ENCODE measurements at places on chromosomes 5 and 9. TPM values are rescaled to one million over a fixed set of nuclear protein-coding genes. Genes with fewer than 3 reads are reported as not detected.

GRCh38 chr5:7548596-7548995, 152.7 kb downstream of the ADCY2 start:
- no peak for DNase-seq

SPATA6L gene
- total RNA-seq, result 1.5 TPM

- no peak for DNase-seq
These were observed 98.8 kb upstream of the EFNA5 start for GRCh38 chr5:107769519-107769918.

- no peak for DNase-seq
These were observed 28.8 kb upstream of the ADAMTS2 start for GRCh38 chr5:179373961-179374505.

FOXD4L6 gene
- not detected for total RNA-seq

- no peak for DNase-seq
These were observed 153.5 kb downstream of the CDH6 start for GRCh38 chr5:31346896-31347551.

ZNF367 gene
- total RNA-seq, result 2.4 TPM

AK3 gene
- total RNA-seq, result 69.4 TPM

DNA sequence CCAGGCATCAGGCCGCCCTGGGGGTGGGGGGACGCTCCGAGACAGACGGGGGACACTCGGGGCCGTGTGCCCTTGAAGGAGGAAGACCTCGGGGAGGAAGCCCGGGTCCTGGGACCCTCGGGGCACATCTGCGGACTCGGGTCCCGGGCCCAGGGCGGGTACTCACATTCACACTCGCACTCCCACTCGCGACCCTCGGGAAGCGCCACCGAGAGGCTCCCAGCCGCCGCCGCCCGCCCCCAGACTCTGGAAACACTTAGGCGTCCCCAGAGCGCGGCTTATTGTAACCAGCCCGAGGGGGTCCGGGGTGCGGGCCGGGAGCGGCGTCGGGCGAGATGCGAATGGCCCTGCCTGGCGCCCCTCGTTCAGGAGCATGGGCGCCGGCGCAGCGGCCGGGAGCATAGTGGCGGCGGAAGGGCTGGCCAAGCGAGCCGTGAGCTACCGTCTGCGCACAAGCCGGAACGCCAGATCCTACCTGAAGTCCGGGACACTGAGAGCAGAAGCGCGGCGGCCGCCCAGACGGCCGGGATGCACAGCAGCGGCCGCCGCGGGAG, 559 bp downstream of the ROR2 start:
- DNase-seq, result peak; percentile 55

- DNase-seq, result no peak
These were observed 53.8 kb downstream of the CAST start for GRCh38 chr5:96716007-96716406.

DNA sequence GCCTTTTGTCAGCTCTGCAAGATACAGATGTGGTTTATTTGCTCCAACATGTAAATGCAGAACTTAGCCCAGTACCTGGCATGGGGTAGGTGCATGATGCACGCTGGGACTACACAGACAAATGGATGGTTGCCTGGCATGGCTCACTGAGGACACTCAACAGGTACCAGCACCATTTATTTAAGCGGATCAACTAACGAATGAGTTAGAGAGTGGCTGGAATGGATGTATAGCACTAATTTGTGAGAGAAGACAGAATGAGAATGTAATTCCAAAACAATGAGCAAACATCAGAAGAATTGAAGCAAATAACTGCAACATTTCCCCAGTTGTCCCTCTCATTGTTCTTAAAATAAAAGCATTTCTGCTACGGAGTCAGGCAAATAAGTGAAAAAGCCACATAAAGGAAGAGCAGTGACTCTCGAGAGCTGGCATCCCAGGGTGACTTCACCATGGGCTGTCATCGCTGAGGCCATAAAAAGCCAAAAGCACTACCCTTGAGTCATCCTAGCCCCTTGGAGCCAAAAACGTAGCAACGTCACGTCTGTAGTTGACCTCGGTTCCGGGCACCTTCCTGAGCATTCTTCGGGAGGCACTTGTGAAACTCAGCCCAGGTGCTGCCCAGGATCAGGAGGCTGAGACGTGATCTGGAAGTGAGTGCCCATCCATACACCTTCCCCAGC, 290.3 kb downstream of the NSG2 start:
- no peak for DNase-seq

- peak; percentile 53 for DNase-seq
These were observed 1.4 kb upstream of the ENC1 start for GRCh38 chr5:74641735-74642542.

- no peak for DNase-seq
These were observed 199.1 kb upstream of the SLC30A5 start for GRCh38 chr5:68894673-68895072.

HMHB1 gene
- total RNA-seq, result not detected

DNA sequence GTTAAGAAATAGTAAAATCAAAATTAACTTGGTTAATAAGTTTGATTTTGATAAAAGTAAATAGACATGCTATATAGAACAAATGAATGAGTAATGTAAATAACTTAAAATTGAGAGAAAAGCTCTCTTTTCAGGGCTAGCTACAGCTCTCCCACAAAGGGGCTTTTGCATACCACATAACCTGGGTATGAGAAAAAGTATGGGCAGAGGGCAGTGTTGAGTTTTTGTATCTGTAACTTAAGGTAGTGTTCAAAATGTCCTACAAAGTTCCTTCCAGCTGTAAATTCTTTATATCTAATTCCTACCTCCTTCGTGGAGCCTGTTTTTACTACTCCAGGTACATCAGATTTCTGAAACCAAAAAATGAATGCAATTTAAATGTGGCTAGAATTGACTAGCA, 18.9 kb upstream of the TTC33 start:
- no peak for DNase-seq

GRCh38 chr5:156531199-156531598, 204.2 kb downstream of the SGCD start:
- DNase-seq, result no peak

FAM200C gene
- total RNA-seq, result 14.3 TPM

- no peak for DNase-seq
These were observed 97.1 kb upstream of the IFNE start for GRCh38 chr9:21579247-21579671.

DNA sequence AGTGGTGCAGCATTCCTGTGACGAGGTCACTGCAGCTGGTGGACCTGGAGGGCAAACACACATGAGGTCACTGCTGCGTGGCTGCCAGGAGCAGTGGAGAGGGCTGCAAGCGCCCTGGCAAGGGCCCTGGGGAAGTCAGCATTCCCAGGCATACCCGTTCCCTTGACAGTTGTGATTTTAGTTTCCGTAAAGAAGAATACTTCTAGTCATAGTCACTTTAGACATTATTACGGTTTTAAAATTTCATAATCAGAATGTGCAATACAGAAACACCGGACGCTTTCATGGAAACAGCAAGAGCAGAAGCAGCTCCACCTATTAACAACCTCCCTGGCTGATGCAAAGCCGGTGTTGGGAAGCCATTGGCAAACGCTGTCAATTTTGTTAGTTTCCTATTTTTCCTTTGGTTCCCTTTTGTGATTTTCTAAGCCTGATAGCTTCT, 129.8 kb downstream of the GADD45G start:
- DNase-seq, result no peak

DNA sequence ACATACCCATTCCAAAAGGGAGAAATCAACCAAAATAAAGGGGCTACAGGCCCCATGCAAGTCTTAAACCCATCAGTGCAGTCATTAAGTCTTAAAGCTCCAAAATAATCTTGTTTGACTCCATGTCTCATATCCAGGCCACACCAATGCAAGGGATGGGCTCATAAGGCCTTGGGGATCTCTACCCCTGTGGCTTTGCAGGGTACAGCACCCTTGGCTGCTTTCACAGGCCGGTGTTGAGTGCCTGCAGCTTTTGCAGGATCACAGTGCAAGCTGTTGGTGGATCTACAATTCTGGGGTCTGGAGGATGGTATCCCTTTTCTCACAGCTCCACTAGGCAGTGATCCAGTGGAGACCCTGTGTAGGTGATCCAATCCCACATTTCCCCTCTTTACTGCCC, 5.0 kb upstream of the SPINK14 start:
- DNase-seq, result no peak

UGCG gene
- 19.8 TPM for total RNA-seq

- no peak for DNase-seq
These were observed 6.3 kb downstream of the BHMT2 start for GRCh38 chr5:79075646-79076426.
